ENCODE measurements at places on chromosomes 11 and 22.

DNA sequence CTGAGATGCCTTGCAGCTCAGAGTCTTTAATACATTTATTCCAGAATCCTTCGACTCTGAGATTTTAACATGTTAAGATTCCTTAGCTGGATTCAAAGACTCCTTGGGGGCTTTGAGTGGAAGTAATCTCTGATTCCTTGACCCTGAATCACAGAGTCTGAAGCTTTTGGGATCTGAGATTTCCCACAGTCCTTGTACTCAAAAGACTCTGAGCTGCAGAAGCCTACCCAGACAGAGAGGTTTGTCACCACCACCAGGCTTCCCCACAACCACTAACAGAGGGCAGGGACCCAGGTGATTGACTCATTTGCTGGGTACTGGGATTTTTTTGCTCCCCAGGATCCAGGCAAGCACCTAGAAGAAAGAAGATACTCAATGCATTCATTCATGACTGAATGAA is 1.4 kb upstream of the SERPINH1 start:
- peak; percentile 33 for DNase-seq

DNA sequence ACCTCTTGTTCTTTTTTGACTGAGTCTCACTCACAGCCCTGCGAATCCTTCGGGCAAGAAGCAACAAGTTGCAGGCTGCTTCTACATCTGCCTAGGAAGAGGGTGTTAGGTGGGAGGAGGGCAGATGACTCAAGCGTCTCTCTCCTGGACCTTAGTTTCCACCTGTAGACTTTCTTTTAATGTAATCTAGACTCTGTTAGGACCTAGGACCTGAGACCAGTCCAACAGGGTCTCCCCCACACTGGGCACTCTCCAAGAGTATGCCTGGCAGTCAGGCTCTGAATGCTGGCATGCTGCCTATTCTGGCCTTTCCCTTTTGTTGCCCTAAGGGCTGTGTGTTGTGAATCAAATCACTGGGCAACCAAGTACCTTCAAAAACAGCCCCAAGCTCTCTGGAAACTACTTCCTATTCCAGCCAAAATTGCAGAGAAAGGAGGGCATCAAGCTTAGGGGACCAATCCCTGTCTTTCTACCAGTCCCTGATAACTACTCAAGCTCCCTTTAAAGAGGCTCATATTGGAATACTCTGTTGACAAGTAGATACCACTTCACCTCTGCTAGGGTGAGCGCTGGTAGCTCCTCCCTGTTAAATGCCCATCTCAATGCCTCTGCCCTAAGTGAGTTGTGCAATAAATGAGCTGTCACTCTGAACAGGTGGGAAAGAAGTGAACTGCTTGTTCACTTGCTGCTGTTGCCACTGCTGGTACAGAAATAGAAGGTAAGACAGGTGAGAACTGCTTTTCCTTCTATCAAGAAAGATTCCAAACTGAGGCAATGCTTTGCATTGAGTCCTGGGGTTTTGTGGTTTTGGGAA is at the start of gene BBOX1:
Gene BBOX1 (plus strand): TSS at position 514 of the 814 bp plus-strand sequence. CDS start 14,616 bp downstream, outside the sequence.
- peak; percentile 44 for DNase-seq

- DNase-seq: no peak
Observed at GRCh38 chr11:130555251-130555841, 106.9 kb downstream of the ADAMTS15 start.

DNA sequence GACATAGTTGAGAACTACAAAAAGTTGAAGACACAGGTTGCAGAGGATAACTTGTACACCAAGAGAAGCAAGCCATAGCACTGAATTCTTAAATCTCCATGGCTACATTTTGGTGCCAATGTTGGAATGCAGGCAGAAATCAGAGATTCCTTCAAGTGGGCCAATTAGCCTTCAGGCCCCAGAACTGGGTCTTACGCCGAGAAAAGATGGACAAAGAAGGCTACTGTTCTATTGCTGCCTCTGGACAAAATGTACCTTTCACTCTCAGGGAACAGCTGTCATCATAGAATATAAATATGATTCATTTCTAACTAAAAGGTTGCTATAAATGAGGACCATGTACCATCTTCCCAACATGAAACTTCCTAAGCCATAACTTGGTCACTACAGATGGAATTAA is 13.7 kb downstream of the TMEM216 start:
- DNase-seq: no peak

GRCh38 chr11:66489636-66490035 is 9.4 kb downstream of the DPP3 start:
- DNase-seq: no peak

DNA sequence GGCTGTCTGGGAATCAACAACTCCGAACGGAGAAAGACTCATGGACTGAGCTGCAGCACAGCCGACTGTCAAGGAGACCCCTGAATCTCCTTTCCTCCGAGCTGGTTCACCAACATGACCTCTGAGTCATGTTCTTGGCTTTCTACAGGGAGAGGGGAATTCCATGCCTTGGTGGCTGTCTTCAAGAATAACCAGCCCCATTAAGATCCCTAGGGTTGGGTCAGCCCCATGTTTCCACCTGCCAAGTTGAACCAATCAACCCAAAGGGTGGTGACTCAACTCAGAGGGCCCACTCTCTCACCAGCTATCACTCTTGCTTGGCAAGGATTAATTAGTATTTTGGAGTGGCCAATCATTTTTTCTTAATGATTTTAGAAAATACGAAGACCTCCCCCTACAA is 28.3 kb upstream of the IGSF22 start:
- peak; percentile 76 for DNase-seq

GRCh38 chr11:78223320-78223954 is 34.7 kb downstream of the USP35 start:
- no peak for DNase-seq

- DNase-seq: no peak
Observed at GRCh38 chr22:36588285-36588684, 59.3 kb upstream of the EIF3D start.

GRCh38 chr11:19853920-19854319 is 141.3 kb downstream of the NAV2 start:
- DNase-seq: peak; percentile 42

DNA sequence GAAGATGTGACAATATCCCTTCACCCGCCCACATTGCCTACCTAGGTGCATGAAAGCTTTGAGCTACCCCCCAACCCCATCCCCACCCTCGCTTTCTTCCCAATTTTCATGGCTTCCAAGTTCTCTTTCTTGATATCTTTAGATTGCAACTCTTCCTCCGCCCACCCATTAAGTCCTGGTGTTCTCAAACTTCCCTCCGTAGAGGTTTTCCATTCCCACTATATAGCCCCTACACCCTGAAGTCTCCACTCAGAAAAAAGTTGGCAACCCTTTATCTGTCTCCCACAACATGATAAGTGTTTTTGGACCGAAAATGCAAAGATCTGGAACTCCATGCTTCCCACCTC is 572 bp downstream of the ZNF70 start:
- no peak for DNase-seq

- no peak for DNase-seq
Observed at GRCh38 chr11:118282606-118283005, 18.5 kb upstream of the MPZL2 start.

DNA sequence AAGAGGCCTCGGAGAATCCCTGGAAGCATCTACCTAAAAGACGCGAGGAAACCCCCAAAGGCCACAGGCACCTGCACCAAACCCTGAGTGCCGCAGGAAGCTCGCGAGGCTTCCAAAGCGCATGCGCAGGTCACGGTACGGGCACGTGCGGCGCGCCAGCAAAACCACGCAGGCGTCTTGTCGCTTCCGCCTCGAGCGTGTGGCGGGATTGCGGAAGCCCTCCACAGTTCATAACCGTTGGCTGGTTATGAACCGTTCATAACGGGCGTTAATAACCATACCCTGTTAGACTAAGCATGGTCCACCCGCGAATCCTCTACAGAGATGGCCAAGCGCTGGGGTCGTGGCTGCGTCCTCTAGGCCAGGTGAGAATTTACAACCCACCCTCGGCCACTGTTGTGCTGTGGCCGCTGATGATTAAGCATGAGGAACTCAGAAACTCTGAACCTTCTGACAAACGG is 46.4 kb downstream of the MORC2 start:
- DNase-seq: peak; percentile 55

DNA sequence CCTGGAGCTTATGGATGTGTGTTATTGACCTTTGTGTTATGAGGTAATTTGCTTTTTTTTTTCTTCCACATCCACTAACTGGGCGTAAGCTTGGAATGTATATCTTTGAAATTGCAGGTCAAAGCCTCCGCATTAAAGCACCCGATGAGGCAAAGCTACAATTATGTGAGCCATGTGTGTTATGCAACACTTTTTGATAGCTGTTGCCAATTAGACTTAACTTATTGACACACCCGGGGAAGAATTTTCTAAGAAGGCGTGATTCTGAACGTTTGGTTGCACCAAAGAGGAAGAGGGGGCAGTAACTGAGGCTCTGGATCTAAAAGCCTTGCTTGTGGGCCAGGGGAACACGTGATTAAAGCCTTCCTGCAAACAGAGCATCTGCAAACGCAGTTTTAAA is 610 bp upstream of the TEX12 start:
- no peak for DNase-seq

GRCh38 chr11:127804747-127805400 is 782.5 kb downstream of the ETS1 start:
- no peak for DNase-seq

DNA sequence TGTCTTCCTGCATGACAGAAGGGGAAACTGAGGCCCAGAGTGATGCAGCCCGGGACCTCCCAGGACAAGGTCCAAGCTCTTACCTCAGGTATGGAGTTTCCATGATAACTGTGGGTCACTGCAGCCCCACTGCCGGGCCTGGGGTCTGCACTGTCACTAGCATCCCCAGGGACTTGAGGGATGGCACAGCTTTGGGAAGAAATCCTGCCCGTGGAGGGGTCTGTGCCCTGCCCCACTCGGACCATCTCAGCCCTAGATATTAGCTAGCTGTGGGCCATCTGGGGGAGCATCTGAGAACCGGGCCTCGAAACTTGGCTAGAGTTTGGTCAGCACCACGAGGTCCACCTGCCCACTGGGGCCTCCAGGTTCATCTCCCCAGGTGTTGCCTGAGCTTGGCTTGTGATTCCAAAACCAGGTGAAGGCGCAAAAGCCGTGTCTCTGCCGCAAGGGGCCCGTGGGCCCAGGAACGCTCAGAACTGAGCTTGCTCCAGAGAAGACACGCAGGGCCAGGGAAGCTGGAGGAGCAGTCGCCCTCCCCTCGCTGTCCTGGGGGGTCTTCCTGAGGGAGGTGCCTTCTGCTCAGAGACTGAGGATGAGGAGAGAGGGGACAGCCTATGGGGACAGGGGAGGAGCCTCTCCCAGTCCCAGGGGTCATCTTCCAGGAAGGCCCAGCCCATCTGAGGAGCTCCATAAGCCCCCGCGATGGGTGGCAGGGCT is 4.8 kb downstream of the LINC01488 start:
- DNase-seq: no peak

DNA sequence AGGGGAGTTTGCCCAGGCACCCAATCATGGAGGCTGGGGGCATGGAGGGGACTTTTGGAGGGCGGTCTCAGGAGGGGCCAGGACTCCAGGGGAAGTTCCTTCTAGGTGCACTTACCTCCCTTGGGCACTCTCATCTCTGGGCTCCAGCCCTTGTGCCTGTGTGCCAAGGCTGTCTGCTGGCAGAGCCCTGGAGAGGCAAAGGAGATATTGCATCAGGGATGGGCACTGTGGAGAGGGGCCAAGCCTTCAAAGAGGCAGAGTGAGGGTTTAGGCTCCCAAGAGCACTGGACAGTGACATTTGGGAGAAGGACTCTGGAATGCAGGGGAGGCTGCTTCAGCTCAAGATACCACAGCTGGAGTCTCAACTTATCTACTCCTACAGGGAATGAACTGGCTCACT is 32.2 kb upstream of the TFIP11 start:
- DNase-seq: no peak

DNA sequence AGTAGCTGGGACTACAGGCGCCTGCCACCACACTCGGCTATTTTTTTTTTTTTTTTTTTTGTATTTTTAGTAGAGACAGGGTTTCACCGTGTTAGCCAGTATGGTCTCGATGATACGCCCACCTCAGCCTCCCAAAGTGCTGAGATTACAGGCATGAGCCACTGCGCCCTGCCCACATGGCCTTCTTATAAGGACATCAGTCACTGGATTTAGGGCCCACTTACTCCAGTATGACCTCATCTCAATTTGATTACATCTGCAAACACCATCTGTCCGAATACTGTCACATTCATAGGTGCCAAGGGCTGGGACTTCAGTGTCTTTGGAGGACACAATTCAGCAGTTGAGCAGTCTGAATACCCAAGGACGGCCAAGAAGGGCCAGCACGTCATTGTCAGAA is 8.2 kb upstream of the PRR5 start:
- DNase-seq: no peak

DNA sequence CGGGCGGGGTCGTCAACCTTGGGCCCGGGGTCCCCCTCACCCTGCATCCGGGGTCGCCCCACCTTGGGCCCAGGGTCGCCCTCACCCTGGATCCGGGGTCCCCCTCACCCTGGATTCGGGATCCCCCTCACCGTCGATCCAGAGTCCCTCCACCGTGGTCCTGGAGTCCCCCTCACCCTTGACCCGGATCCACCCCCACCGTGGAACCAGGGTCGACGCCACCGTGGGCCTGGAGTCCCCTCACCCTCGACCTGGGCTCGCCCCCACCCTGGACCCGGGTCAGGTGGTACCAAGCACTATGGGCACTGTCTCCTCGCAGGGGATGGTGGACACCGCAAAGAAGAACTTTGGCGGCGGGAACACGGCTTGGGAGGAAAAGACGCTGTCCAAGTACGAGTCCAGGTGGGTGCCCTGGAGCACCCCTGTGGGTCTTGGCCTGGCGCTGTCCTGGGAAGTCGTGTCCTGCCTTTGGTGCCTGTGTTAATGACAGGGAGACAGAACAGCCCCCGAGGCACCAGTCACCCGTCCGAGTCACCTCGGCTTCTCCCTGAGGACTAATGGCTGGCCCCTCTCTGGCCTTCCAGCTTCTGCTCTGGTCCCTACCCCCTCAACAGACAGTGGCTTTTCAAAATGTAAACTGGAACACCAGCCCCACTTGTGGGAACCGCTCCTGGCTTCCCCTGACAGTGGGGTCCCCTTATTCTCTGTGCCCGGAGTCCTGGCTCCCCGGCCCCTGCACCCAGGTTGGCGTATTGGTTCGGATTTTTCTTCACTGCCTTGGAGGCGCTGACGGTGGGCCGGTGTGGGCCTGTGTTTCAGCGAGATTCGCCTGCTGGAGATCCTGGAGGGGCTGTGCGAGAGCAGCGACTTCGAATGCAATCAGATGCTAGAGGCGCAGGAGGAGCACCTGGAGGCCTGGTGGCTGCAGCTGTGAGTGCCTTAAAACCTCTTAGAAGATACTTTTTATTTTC is 762 bp downstream of the CRELD2 start:
- DNase-seq: no peak

DNA sequence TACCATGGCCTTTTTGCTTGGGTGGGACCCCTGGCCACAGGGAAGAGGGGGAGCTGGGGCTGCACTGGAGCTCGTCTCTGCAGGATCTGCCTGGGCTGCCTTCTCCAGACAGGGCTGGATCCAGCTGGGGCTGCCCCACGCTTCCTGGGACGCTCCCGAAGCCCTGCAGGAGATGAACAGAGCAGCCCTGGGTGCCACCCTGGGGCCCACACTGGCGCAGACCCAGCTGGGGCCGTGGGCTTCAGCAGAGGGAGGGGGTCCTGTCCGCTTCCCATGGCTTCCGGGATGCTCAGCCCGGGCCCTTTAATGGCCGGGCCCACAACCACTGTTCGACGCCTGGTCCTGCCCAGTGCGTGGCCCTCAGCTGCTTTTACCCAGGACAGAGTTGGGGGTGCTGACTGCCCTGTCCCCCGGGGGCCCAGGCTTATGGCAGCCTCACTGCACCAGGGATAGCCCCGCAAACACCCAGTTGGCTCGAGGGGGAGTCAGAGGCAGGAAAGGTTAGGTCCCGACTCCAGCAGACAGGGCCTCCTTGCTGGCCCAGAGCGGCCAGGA is 12.0 kb downstream of the TSPO start:
- DNase-seq: no peak

- DNase-seq: peak; percentile 38
Observed at GRCh38 chr22:42648368-42649245, 585 bp downstream of the CYB5R3 start.
